Spleen (tissue), 13 donors: ENCODE measurements at places on chromosomes 5 and 9. TPM values are rescaled to one million over a fixed set of nuclear protein-coding genes. Genes with fewer than 3 reads are reported as not detected.

Gene SLC22A4
- 14.8 TPM for total RNA-seq

Gene CD274
- 26.7 TPM for total RNA-seq

Gene ENG
- 246 TPM for total RNA-seq

Gene CNTFR
- total RNA-seq = 21.9 TPM

Gene PCDHGB4
- 3.8 TPM for total RNA-seq

Gene LHX3
- total RNA-seq = not detected
